ENCODE measurements at places on chromosomes 7 and 10.

DNA sequence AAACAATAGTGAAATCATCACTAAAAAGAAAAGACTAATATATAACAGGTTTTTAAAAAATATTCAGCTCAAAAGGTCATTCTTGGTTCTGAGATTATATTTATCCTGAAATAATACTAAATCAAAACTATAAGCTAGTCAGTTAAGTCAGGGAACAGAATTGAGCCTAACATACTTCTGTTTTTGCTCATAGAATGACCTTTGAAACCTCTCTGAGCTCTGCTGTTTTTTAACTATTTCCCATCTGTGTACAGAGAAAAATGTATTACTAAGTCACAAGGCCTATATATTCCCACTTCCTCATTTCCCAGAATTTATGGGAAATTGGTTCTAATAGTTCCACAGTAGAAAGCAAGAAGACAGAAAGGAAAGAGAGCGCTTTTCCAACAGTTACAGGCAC lies 346.8 kb upstream of the ETV1 start:
- no peak for DNase-seq

DNA sequence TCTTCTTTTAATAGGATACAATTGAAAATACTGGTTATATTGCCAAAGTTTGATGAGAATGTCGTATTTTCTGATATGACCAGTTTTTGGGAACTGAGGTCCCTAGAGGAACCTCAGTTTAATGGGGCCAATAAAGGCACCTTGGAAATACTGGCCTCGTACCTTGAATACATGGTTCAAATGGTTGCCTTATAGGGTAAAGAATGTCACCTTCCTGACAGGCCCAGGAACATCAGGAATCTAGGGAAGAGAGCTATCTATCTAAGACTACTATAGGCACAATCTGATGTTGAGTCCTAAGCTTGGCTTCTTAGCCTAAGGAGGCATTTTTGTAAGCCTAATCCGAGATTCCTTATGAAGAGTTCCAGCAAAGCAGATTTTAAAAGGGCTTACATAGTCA lies 9.3 kb downstream of the SHTN1 start:
- DNase-seq, result no peak

DNA sequence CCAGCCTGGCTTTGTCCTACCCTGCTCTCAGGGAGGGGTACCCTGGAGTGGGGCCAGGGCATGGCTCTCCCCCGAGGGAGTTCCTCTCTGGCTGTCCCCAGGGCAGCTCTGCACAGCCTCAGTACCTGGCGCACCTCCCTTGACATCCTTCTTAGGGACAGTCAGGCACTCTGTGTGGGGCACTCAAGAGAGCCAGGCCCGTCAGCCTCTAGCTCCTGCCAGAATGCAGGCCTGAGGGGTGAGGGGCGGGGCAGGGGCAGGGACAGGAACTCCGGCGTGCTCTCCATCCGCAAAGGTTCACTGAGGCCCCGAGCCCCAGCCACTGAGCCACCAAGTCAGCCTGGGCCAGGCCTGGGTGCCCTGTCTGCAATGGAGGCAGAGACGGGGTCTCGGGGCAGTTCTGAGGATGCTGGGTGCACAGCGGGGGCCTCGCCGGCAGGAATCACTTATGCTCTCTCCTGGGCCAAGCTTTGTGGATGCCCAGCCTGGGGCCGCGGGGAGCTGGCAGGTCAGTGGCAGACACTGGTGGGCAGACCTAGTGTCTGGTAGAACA lies 10.1 kb downstream of the LIMK1 start:
- DNase-seq, result no peak

DNA sequence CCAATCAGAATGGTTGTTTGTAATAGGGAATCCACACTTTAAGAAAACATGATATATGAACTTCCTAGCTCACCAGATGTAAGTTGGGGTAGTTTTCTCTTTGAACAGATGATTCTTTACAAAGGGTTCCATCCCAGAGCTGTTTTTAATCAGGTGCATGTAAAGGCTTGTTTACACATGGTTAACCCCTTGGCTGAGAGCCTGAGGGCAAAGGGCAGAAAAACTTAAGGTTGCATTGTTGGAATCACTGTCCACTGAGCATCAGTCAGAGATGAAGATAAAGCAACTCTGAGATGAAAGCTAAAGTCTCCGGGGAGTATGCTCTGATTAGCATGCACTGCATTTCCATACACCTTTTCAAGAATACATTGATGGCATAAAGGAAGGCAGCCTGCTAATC lies 518.2 kb downstream of the SORCS3 start:
- DNase-seq, result no peak

DNA sequence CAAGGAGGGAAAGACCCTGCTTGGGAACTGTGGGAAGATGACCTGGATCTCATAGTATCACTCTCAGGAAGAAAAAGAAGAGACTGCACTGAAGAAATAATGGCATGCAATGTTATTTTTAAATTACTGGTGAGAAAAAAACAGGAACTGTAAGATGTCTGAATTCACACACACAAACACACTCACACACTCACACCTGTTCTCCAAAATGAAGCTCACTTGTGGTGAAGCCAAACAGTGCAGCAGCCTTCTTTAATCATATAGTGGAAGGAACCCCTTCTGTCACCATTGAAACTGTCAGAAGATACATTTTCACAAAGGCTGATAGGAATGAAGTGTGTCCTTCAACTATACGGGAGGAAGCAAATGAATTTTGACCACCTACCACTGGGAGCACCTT lies 156.5 kb upstream of the GHITM start:
- no peak for DNase-seq

GRCh38 chr10:64037071-64037661 lies 516.0 kb downstream of the REEP3 start:
- DNase-seq, result no peak

- no peak for DNase-seq
These were observed 88.0 kb downstream of the OR13A1 start for GRCh38 chr10:45227456-45227855.

DNA sequence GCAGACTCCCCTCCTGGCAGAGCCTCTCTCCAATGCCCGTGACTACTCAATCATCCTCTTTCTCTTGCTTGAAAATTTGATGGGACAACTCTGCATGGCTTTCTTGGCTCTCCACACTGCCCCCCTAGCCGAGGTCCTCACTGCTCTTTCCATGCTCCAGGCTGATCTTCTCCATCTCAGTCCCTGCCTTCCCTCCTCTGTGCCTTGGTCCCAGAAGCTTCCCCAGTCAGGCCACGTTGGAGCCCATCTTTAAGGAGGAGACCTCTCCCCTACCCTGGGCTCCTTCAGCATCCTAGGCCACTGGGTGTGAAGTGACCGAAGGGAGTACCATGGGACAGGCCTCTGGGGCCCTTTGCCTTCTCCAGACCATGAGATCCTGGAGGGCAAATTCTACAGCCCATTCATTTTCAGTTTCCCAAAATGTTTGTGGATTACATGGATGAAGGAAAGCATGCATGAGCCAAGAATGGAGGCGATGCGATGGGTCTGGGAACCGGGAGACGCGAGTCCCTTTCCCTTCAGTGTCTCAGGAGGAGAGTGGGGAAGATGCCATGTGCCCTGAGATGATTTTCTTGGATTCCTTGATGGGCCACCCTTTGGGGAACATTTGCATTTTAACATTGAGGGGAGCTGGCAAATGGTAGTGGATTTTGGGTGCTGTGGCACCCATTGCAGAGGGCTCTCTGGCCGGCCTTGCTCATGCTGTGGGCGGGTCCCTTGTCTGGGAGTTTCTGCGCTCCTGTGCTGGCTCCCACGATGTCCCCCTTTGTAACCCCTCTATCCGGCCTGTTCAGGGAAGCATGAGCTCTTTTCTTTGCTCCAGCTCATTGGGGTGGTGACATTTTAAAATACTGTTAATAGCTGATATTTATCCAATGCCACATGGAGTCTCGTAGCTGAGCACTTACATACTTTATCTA lies 376.6 kb downstream of the RPS24 start:
- no peak for DNase-seq

- no peak for DNase-seq
These were observed 178.0 kb downstream of the JAZF1 start for GRCh38 chr7:28002638-28003037.

GRCh38 chr10:110632591-110633215 lies 11.4 kb upstream of the RBM20 start:
- no peak for DNase-seq

GRCh38 chr7:77837966-77838365 lies 39.4 kb downstream of the PHTF2 start:
- no peak for DNase-seq

- DNase-seq, result no peak
These were observed 230.7 kb downstream of the KCNMA1 start for GRCh38 chr10:77406764-77407430.

DNA sequence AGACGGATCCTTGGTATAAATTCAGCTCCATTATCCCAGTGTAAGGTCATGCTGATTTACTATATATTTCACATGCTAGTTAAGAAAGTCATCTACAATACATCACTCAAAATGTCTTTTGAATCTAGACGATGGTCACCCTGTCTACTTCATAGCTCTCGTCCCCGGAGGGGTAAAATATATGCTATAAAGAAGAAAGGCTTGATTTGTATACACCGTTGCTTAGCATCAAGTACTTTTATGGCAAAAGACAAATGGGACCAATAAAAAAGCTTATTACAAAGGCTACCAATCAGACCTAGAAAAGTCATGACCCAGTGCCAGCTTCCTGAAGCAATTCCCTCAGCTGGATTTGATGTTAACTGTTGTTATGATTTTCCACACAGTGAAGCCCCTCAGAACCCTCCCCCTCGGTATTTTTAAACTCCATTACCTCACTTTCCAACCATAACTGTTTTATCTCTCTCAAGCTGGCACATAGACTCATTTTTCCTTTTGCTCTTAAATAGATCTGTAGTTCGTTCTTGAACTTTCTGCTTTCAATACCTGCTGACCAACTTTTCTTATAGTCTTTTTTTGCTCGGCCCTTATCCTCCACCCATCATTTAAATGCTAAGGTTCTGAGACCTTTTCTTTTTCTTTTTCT lies 104.9 kb downstream of the DOCK4 start:
- DNase-seq, result no peak

- no peak for DNase-seq
These were observed 35.7 kb downstream of the CCAR1 start for GRCh38 chr10:68756766-68757165.

GRCh38 chr7:34320926-34321661 lies 336.9 kb upstream of the NPSR1 start:
- DNase-seq, result peak; percentile 11

- no peak for DNase-seq
These were observed 23.1 kb upstream of the MACC1 start for GRCh38 chr7:20240080-20240926.

GRCh38 chr10:22003964-22004281 lies 393 bp upstream of the DNAJC1 start:
- no peak for DNase-seq

DNA sequence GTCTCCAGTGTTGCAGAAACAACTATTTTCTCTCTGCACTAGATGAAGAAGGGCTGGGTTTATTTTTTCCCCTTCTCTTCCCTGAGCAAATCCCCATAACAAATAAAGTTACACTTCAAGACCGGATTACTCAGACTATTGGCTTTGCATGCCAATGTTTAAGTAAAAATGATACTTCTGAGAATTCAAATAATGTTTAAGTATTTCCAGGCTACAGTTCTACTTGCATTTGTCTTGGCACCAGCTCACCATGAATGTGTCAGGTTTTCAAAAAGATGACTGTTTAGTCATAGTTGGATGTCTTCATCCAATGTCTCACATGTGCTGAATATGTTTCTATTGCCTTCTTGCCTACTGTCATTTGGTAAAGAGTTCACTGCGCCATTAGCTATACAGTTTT lies 912.6 kb downstream of the GATA3 start:
- no peak for DNase-seq

DNA sequence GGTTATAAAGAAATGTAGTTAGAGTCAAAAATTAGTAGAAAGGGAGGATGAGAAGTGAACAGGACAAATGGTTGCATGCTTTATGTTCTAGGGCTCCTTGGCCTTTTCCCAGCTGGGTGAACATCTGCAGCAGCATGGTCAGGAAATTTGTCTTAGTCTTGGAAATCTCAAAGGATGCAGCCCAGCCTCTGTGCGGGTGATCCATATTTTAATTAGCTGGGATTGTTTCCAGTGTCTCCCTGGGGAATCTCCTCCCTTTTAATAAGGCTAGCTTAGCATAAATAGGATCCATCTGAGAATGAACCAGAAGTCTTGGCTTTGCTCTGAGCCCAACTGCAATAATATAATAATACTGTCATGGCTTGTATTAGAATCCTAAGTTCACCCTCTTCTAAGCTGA lies 198.3 kb downstream of the PRKG1 start:
- no peak for DNase-seq

DNA sequence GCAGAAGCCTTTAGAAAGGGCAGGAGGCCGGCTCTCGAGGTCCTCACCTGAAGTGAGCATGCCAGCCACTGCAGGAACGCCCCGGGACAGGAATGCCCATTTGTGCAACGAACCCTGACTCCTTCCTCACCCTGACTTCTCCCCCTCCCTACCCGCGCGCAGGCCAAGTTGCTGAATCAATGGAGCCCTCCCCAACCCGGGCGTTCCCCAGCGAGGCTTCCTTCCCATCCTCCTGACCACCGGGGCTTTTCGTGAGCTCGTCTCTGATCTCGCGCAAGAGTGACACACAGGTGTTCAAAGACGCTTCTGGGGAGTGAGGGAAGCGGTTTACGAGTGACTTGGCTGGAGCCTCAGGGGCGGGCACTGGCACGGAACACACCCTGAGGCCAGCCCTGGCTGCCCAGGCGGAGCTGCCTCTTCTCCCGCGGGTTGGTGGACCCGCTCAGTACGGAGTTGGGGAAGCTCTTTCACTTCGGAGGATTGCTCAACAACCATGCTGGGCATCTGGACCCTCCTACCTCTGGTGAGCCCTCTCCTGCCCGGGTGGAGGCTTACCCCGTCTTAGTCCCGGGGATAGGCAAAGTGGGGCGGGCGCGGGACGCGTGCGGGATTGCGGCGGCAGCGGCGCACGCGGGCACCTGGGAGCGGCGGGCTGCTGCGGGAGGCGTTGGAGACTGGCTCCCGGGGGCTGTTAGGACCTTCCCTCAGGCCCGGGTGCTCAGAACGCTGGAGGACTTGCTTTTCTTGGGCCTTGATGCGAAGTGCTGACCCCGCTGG lies at the start of gene FAS:
Gene FAS, plus strand, starts transcription at position 415 of the 777 bp plus-strand sequence. Its CDS starts 79 bp downstream, at position 494.
- peak; percentile 51 for DNase-seq

GRCh38 chr10:58414270-58415041 lies 29.2 kb downstream of the TFAM start:
- DNase-seq, result no peak

DNA sequence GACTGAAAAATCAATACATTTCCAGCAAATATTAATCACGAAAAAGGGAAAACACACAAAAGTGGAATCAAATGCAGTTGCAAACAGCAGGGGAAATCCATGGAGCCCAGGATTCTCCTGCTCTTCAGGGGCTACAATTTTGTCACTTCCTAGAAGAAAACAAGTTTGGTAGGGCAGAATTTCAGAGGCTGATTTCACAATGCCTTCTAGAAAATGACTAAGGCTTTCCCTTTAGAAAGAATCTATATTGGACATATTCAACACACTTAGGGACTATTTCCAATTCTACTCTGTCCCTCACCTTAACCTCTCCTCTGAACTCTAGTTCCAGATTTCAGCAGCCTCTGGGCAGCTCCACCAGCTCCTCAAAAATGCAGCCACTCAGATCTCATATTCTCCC lies 111.3 kb downstream of the HECTD2 start:
- DNase-seq, result no peak

GRCh38 chr10:104941662-104942061 lies 300.6 kb downstream of the SORCS3 start:
- no peak for DNase-seq

- no peak for DNase-seq
These were observed 87.4 kb downstream of the CDH23 start for GRCh38 chr10:71483885-71484751.

- DNase-seq, result no peak
These were observed 24.4 kb downstream of the GPR141 start for GRCh38 chr7:37707754-37708485.

- DNase-seq, result no peak
These were observed 8.1 kb downstream of the STK17A start for GRCh38 chr7:43590862-43591557.

- DNase-seq, result no peak
These were observed 65.6 kb downstream of the TWIST1 start for GRCh38 chr7:19051767-19052375.
